ENCODE measurements at places on chromosomes 6 and 20.

DNA sequence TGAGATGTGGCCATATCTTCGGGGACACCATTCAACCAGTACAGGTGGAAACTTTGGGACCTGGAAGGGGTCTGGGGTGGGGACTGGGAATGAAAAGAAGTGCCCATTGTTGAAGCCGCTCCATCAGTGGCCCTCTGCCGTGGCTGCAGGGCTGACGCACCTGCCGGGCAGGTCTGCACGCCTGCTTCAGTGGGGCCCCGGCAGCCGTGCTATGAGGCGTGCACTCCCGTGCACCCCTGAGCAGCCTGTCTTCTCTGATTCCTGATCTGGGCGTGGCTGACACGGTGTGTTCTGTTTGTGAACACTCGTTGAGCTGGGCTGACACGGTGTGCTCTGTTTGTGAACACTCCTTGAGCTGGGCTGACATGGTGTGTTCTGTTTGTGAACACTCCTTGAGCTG, 155.9 kb downstream of the TAF4 start:
- DNase-seq = no peak

DNA sequence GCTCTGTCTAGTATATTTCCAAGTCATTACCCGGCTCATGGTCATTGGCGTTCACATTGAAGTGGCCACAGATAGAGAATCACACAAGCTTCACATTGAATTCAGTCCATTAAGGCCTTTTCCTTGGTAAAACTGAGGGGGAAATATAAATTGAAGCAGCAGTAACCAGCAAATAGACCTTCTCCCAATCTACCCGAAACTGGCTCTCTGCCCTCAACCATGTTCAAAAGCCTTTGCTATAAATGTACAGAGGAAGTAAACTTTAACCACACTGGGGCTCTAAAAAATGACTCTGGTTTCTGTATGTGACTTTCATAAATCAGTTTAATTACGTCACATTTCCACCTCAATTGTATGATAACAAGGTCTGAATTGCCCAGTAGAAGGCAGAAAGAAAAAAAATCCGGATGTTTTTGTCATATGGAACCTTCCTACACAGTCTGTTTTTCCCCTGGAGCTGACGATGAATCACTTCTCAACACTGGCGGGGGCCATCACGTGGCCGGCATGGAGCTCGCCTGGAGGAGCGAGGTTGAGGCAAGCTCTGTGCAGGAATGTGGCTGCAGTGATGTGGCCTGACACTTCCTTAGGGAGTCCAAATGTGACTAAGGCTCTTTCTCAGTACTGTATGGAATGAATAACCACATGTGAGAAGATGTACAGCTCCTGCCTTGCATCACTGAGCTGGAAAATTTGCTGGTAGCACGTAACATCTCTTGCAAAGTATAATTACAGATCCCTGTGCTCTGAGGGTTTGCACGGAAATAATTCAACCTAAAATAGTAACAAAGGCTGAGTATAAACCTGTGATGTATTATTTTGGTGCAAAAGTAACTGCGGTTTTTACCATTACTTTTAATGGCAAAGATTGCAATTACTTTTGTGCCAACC, 58.6 kb upstream of the SNX9 start:
- DNase-seq = peak; percentile 100

DNA sequence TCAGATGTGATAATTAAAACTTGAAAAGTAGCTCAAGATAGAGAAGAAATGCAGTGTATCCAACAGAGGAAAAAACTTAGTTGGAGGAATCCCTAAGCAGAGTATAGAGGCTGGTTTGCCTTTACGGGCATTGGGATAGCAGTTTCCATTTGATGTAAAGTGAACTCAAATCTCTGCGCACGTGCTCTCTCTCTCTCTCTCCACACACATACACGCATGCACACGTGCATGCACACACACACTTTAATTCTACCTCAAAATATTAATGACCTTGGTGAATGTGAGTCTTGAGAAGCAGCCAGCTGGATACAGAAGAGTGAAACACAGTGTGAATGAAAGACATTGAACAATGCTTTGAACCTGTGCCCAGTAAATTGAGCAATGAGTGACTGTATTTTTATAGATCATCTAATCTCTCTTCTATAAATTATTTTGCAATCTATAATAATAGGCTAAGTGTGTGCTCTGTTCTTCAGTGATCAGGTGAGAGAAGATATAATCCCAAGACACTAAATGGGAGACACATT, 247.7 kb upstream of the FAM83B start:
- peak; percentile 43 for DNase-seq

DNA sequence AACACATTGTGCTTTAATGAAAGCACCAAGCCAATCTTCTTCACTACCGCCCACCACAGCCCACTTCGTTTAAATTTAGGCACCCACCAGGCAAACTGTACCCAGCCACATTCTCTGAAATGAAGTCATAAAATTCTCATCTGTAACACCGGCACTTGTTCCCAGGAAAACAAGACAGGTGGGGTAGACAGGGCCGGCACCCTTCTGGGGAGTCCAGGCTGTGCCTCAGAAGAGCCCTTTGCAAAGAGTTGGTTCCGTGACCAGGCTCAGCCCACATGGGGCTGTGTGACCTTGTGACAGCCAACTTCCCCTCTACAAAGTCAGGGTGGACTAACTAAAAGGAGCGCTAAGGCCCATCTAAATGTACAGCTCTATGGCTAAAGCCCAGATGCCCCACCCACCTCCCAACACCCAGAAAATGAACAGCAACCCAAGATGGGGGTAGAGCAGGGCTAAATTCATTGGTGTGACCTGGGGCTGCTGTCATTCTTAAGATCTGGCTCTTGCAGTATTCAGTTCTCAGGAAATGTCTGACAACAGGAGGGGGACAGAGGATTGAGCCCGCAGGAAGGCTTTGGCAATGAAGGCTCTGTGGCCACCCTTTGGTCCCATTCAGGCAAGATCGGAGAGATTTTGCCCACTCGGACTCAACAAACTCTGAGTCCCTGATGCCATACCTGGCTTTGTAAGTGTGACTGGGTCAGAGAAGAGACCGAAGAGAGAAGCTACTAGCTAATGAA, 56.7 kb downstream of the TRERF1 start:
- DNase-seq = no peak

DNA sequence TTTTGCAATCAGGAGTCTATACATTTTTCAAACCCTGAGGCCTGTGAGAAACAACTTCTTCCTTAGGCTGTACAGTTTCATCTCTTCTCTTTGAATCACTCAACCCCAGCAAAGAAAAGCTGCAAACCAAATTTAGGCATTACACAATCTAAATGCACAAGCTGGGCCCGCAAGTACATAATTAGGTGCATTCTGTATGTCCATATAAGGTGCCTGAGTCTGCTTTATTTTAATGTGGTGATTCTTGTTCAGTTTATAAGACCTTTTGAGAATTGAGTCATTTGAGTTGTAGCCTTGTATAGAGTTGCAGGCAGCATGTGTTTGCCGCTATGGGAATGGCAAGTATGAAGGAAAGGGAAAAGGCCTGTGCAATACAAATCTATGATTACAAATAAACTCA, 709.6 kb upstream of the MARCKS start:
- peak; percentile 94 for DNase-seq

DNA sequence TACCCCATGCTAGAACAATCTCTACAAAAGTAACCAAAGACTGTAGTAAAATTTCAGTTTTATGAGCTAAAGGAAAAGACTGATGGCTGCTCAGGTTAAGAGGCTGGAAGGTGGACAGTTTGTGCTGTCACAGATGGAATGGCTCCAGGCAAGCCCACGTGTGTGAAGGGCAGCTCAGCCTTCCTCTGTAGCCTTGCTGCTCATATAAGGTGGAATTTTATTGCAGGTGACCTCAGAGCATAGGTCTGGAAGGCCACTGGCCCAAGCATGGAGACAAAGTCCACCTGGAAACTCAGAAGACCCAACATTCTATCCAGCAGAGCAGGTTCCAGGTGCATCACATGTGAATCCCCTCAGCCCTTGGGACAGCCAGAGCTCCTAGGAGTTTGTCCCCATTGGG, 53.6 kb downstream of the KAT14 start:
- no peak for DNase-seq

- DNase-seq = no peak
Measured at GRCh38 chr20:53922901-53923314, 147.5 kb downstream of the BCAS1 start.

GRCh38 chr6:127554435-127555006, 22.5 kb upstream of the C6orf58 start:
- DNase-seq = peak; percentile 38

GRCh38 chr6:18019539-18020534, 32.4 kb upstream of the KIF13A start:
- DNase-seq = no peak

DNA sequence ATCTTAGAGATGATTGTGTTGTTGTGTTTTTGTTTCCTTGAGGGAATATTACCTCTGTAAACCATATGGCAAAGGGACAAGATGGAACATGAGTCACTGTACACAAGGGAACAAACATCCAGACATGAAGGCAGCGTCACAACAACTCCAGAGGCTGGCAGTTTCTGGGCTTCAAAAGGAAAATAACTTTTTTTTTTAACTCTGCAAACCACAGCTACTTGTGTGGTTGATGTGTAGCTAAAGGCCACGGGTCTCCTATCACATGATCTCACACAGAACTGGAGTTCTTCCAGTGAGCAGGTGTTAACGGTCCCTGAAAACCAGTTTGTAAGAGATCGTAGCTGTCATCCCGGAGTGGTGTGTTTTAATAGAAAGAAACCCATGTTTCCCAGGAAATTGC, 33.2 kb upstream of the HBS1L start:
- no peak for DNase-seq

GRCh38 chr20:62580052-62580451, 62.3 kb upstream of the SLCO4A1 start:
- no peak for DNase-seq

DNA sequence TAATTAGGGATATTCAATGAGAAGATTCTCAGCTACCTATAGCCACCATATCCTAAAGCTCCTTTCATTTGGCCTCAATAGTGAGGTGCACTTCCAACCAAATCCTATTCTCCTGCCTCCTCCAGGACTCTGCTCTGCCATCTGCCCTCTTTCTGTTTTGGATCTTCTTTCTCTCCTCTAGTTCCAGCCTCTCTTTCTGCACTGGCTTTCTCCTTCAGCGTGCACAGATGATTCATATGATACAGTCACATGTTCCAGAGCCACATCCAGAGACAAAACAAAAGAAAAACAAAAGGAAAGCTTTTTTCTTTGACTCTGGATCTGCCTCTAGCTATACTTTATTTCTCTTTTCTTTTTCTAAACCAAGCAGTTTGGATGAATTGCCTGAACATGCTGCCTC, 531.9 kb upstream of the MAN1A1 start:
- peak; percentile 20 for DNase-seq

- DNase-seq = no peak
Measured at GRCh38 chr6:5231289-5231688, 29.5 kb downstream of the LYRM4 start.

Data from fibroblast of upper back skin (primary cell).